Transverse colon (tissue), 4 donors: ENCODE measurements at places on chromosomes 4 and X. TPM values are rescaled to one million over a fixed set of nuclear protein-coding genes. Genes with fewer than 3 reads are reported as not detected.

GRCh38 chr4:10335050-10335449 lies 122.2 kb downstream of the ZNF518B start:
- no peak for DNase-seq

GRCh38 chr4:9704551-9705332 lies 76.7 kb upstream of the DRD5 start:
- peak; percentile 22 for DNase-seq

DNA sequence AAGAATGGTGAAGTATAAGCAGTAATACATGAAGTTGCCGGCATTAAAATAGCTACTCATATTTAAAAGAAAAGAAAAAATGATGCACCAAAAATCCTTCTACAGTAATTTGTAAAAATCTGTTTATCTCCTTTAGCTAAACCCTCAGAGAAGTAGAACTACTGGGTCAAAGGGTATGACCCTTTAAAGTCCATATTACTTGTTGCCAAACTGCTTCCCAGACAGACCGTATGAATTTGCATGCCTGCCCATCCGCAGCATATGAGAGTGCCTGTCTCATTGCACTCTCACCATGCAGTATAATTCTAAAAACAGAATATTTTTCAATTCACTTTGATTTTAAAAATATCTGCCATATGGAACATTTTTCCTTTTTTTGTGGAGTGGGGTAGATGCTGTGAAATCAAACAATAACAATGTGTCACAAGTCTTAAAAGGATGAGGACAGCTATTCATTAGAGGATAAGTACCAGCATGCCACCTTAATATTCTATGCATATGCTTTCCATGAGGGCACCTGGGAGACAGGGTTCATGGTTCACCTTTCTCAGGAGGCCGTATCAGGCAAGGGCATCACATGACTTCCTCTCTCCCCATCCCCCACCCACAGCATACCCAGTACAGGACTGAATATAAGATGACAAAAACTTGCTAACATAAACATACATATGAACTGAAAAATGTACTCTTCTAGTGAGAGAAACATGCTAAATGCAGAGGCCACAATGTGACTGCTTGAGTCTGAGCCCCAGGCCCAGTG lies 17.8 kb downstream of the ZDHHC9 start:
- peak; percentile 22 for DNase-seq

DNA sequence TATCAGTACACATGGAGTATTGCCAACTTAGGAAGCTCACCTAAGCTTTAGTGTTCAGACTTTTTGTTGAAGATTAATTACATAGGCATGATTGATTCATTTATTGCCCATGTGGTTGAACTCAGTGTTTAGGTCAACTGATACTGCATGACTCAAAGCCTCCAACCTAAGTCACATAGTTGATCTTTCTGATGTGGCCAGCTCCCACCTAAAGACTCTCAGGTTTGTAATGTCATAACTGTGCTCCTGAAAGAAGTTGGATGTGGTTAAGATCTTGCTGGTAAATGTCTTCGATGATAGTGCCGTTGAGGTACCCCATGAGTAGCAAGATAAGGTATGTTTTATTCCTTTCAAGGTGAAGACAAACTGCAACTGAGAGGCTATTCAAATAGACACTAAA lies 192.5 kb downstream of the EDA start:
- no peak for DNase-seq

The PABPC1L2A gene
- total RNA-seq: not detected
